Amniotic stem cell (primary cell): ENCODE measurements at places on chromosomes 6 and 20.
A peak's percentile ranks its signal among the peaks of the same experiment; 100 is the strongest.

GRCh38 chr6:166997768-166998255 lies 1.4 kb upstream of the CEP43 start:
- peak; percentile 62 for DNase-seq

- no peak for DNase-seq
Observed at GRCh38 chr20:40875116-40876085, 153.2 kb upstream of the TOP1 start.

DNA sequence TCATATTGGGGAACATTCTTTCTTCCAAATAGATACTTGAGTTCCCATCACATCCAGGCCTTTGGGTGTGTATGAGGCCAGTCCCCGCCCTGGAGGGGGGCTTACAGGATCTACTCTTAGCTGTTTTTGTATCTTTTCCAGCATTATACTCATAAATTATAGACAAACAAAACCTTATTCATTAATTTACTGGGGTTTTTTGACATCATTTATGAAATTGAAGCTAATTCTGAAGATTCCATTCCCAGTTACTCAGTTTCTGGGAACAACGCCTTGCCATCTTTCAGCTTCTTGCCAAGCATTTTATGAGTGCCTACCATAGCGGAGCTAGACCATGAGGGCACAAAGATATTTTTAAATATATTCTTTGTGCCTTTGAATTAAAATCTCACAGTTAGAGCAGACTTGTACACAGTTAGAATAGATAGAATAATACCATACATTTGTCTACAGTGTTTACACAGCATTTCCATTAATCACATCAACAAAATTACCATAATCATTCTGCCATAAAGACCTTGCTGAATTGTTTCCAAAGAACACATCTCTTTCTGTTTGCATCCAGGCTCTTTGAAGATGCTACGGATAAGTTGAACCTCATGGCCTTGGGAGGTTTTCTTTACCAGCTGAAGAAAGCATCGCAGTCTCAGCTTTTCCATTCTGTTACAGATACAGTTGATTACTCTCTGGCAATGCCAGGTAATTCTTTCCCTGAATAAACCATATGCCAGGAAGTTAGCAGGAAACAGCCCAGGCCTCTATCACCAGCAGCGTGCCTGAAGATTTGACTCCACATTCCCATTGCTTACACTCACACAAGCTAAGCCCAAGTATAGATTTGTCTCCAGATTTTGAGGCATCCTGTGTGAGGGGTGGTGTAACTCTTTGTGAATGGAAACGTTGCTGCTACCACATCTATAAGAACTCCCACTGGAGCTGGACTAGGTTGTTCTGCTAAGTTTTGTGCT lies 75.4 kb upstream of the PBOV1 start:
- DNase-seq, result no peak

DNA sequence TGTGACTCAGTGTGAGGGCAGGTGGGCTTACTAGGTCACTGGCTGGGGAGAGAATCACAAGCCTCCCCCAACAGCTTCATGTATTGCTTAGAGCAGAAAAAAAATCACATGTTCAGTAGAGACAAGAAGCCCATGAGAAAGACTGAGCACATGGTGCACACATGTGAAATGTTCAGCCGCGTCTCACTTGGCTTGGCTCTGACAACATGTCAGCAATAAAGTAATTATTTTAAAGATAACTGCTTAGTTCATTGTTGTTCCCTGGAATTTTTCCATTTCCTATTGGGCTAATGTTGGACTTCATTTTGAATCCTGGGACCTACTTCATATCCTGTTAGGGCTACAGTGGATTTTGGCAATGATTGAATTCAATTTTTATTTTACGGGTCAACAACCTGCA lies 222.6 kb downstream of the C6orf118 start:
- DNase-seq, result no peak

GRCh38 chr6:81625216-81625615 lies 127.3 kb downstream of the TENT5A start:
- DNase-seq, result no peak

- DNase-seq, result no peak
Observed at GRCh38 chr20:841568-842546, 8.3 kb downstream of the FAM110A start.

- DNase-seq, result no peak
Observed at GRCh38 chr6:157143171-157143889, 180.0 kb downstream of the TMEM242 start.

DNA sequence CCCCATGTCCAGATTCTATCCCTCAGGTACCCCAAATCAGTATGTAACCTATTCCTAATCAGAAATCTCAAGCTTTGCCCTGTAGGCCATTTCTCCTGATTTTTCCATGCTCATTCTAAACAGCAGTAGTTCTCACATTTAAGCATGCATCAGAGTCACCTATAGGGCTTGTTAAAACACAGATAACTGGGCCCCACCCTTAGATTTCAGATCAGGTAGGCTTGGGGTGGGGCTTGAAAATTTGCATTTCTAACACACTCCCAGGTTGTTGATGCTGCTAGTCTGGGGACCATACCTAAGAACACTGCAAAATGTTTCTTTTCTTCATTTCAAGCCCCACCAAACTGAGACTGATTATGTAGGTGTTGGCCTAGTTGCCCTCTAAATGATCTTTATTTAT lies 621.2 kb upstream of the FLRT3 start:
- DNase-seq, result no peak

GRCh38 chr20:48727226-48727625 lies 100.6 kb downstream of the PREX1 start:
- no peak for DNase-seq

DNA sequence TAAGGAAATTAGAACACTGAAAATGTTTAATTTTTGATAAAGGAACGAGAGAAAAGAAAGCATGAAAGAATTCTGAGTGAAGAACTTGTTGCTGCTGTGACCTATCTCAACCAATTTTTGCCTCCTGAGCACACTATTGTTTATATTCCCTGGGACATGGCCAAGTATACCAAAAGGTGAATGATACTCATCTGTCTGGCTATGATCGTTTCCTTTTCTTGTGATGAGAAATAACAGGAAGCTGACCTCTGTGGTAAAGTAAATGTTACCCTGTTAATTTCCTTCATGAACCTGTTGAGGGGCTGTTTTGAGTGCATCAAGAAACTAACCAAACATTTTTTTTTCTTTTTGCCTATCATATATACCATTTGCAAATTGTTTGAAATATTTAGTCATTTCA lies 69.1 kb downstream of the FIG4 start:
- DNase-seq, result no peak

DNA sequence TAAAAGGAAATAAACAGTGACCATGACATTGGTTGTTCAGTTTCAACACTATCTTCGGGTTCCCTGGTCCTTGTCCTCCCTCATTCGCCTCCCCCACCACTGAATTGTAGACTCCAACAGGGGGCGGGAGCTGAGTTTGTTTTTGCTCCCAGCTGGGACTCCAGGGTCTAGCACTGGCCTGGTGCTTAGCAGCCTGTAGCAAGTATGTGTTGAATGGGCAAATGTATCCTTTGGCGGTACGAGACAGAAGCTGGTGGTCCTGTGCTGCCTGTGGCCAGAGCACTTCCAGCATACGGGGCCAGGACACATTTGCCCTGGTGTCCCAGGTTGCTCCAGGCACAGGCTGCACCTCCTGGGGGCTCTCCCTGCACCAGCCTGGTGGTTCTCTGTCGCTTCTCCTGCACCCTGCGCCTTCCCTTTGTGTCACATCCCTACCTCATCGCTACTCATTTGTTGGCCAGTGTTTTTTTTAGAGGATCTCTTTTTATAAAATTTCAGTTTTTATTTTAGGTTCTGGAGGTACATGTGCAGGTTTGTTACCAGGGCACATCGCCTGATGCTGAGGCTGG lies 40.1 kb downstream of the PHACTR3 start:
- no peak for DNase-seq

GRCh38 chr6:39273406-39273821 lies 40.8 kb downstream of the KCNK17 start:
- DNase-seq, result no peak

DNA sequence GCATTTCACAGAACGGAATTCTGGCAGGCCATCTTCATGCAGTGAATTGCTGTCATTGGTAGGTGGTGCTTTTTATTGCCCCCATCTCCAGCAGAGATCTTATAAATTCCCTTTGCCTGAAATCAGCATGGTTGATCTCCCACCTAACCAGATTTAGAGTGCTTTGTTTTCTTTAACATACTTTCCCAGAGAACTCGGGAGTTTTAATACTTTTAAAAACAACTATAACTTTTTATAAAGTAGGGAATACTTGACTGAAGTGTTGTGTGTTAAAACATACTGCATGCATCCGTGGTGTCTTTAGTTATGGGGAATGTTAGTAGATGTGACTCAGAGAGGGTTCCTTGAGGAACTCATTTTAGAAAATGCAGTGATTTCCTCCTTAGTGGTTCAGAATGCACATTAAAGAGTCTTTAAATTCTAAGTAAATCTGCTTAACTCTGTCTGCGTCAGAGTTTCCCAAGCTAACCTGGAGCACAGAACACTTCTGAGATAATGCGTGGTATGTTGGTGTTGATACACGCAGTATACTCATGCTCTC lies 54.9 kb downstream of the AKAP12 start:
- DNase-seq, result no peak

DNA sequence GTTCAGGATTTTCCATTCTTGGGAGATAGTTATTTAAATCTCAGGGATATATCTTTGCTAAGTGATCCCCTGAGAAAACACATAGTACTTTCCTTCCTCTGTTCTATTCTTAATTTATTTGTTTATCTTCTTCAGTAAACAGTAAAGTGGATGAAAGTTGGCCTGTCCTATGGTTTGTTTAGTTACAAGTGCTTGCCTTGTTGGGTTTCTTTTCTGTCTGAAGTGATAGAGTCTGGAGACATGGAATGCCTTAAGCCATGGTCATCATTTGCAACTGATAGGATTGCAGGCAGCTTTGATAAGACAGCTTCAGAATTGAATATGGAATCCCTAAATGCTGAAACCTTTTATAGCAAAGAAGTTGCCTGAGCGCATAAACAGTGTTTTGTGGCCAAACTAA lies 4.9 kb downstream of the ADGRG6 start:
- no peak for DNase-seq

- no peak for DNase-seq
Observed at GRCh38 chr20:531608-532007, 12.0 kb downstream of the CSNK2A1 start.

DNA sequence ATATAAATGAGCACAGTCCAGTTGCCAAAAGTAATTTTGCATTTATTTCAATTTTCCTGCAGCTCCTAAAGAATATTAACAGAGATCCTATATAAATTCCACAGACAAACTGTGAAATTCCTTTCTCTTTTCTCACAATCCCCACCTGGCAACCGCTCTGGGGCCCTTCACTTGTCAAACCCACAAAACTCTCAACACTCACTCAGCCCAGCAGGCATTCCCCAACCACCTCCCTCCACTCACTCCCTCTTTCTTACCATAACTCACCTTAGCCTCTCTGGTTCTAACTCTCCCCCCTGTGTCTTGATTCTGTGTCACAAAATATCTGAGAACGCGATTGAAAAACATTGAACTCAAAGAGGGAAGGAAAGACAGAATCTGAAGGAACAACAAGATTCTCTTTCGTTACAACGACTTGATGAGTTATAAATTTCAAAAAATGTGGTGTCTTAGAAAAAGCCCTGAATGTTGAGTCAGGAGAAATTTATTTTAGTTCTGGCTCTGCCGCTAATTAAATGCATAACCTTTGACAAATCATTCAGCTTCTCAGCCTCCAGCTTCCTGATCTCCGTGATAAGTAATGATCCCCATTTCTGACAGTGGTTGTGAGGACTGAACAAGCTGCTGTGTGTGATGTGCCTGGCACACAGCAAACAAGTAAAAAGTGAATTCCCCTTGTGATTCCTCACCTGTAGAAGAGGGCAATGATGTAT lies 87.9 kb downstream of the UNC5CL start:
- DNase-seq, result no peak

GRCh38 chr20:51565298-51566144 lies 23.0 kb upstream of the NFATC2 start:
- DNase-seq, result peak; percentile 22

DNA sequence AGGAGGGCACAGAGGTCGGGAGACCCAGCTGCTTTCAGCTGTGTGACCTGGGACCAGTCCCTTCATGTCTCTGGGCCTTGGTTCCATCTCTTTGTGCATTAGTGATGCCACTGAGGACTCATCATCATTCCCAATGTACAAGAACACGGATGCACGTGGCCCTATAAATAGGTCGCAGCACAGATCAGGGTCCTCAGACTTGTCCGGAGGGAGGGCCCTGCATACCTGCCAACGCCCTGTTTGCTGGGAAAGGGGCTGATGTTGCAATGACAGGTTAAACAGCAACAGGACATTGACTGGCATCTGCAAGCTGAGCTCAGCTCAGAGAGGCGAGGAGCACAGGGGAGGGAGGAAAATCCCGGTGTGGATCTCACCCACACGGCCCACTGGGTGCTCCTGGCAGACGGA lies 21.8 kb downstream of the TGM2 start:
- no peak for DNase-seq

- DNase-seq, result no peak
Observed at GRCh38 chr20:55782912-55783253, 222.4 kb downstream of the CBLN4 start.

DNA sequence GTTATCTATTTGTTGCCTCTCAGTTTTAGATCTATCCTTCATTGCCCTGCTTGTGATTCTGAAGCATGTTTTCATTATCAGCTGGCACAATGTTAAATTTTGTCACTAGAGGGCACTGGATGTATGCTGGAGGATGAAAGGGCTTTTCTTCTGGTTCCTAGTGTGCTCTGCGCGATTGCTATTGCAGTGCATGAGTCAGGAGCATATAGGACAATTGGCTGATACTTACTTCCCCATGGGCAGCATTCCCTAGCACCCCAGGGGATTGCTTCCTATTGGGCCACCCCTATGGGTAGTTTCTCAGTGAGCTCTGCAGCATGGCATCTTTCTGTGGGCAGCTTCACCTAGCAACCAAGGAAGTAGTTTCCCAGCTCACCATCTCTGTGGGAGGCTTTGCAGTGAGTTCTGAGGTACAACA lies 280.3 kb upstream of the SYNCRIP start:
- DNase-seq, result peak; percentile 51

- no peak for DNase-seq
Observed at GRCh38 chr6:166650824-166651807, 24.1 kb upstream of the RPS6KA2 start.

DNA sequence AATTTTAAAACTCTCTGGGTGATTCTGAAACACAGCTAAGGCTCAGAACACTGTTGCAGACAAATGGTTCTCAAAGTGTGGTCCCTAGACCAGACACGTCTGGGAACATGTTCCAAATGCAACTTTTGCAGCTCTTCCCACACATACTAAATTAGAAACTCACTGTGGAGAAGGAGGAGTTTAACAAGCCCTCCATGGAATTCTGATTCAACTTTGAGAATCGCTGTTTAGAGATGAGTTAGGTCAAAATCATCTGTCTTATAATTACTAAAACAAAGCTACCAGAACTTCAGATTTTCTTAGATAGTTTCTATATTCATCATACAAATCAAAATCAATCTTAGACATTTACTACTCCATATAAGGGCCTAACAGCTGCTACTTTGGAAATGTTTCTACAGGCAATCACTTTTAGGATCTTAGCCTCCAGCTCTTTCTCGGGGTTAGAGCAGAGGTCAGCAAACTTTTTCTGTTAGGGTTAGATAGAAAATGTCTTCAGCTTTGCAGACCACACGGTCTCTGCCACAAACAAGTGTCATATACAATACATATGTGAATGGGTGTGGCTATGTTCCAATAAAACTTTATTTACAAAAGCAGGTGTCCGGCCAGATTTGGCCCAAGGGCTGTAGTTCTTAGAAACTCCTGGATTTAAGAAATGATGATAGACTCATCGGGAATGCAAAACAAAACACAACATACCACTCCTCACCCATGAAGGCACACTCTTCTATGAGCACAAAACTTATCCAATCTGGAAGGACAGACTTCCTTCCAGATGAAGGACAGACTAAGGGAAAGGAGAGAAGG lies 50.0 kb upstream of the ARHGAP18 start:
- DNase-seq, result no peak

GRCh38 chr6:151536188-151536479 lies 42.3 kb downstream of the CCDC170 start:
- DNase-seq, result no peak
